HFFc6 (cell line): ENCODE measurements at places on chromosomes 3 and 15. TPM values are rescaled to one million over a fixed set of nuclear protein-coding genes. Genes with fewer than 3 reads are reported as not detected.
A peak's percentile ranks its signal among the peaks of the same experiment; 100 is the strongest.

- peak; percentile 63 for DNase-seq
Observed at GRCh38 chr3:71130471-71131374, 452.8 kb downstream of the FOXP1 start.

- no peak for DNase-seq
Observed at GRCh38 chr3:50961386-50961785, 286.7 kb downstream of the DOCK3 start.

Gene TERC
- 15.3 and 21.7 TPM in 2 replicates for total RNA-seq

GRCh38 chr3:30248423-30248822 lies 358.0 kb upstream of the TGFBR2 start:
- DNase-seq: no peak

- DNase-seq: no peak
Observed at GRCh38 chr3:51382947-51383578, 2.0 kb upstream of the MANF start.

Gene CORO2B
- total RNA-seq: 7.9 to 10.4 TPM (median 9.4 TPM) in 3 replicates

DNA sequence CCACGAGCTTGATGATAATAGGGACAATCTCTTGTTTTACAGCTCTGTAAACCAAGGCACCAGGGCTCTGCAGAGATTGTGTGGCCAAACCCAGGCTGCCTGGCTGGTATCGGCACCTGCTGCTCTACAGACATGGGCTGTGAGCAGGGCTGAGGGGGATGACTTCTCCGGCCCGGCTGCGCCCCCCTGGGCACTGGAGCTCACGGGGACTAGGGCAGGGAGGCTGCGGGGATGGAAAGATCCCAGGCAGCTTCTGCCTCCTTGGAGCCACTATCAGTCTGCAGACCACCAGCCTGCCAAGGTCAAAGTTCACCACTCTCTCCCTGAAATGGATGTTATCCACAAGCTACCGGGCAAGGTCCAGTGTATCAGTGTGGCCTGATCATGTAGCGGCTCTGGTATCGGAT lies 22.0 kb upstream of the PIGZ start:
- DNase-seq: no peak

DNA sequence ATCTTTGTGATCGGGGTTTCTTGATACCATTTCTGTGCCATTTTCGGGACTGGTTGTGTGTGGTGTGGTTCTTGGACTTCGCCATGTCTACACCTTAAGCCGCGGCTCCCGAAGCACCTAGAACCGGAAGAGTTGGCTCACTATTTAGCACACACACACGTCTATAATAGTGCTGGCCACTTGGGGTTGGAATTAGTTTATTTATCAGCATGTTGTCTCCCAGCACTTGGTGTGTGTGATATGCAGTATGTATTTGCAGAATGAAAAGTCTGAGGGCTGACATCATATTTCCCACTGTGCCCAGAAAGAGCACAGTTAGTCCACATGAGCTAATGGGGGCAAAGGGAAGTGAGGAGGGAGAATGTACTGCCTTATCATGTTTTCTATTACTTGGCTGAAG lies 23.6 kb downstream of the MLH1 start:
- DNase-seq: no peak

GRCh38 chr3:31219131-31219843 lies 313.4 kb upstream of the STT3B start:
- peak; percentile 27 for DNase-seq

DNA sequence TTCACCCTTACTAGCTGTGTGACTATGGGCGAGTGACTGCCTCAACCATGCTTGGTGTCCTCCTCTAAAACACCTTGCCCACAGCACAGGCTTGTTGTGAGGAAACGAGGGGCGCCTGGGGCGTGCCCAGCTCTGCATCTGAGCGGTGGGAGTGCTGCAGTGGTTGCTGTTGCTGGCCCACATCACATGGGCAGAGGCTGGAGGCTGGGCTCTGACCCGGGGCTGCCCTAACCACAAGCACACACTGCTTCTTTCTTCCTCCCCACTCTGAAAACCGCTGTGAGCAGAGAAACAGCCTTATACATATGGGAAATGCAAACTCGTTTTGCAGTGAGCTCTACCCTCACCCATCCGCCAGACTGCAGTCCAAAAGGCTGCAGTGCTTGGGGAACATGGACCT lies 74.8 kb upstream of the RPL32 start:
- DNase-seq: no peak

- DNase-seq: no peak
Observed at GRCh38 chr3:3705090-3705775, 94.0 kb upstream of the LRRN1 start.

GRCh38 chr3:194565597-194566190 lies 67.5 kb downstream of the TMEM44 start:
- peak; percentile 64 for DNase-seq

GRCh38 chr15:72365844-72366243 lies 10.0 kb downstream of the HEXA start:
- DNase-seq: no peak

DNA sequence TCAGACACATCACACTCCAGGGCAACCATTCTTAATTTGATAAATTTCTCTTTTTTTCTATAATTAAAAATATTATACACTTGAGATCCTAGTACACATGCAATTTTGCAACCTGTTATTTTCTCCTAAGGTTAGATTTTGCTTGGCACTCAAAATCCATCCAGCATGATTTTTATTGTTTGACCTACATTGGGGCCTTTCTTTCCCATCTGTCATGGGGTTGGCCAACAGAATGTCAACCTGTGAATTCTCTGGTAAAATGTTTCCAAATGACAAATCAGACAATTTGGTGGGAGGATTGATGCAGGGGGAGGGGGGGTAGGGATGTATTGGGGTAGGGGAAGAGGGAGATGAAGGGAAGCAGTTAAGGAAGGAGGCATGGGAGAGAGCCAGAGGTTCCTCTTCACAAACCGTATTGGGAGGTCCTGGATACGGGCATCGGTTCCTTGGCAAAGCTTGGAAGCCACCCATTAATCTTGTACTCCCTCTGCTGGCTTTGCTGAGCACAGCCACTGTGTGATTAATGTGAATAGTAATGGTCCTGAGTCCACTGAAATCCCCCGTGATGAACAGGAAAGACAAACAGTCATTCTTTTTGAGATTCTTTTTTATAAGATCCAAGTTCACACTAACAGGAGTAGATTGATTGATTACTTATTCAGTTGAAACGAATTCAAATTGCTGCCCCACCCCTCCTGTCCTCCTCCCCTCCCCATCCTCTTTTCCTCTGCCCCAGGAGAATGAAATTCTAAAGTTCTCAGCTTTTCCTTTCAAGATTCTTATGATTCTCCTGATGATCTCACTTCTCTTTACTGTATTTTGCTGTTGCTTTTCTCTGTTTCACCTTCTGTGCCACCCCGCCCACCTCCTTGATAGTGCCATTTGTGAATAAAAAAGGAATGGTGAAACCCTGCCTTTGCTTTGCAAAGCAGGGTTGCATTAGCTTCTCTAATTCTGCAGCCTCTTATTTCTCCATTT lies 82.2 kb upstream of the SLC25A26 start:
- peak; percentile 59 for DNase-seq

Gene GOLGA8S
- total RNA-seq: not detected in 3 replicates

GRCh38 chr3:186172353-186172752 lies 63.5 kb upstream of the ETV5 start:
- no peak for DNase-seq

Gene GOLGA6A
- total RNA-seq: not detected in 3 replicates

GRCh38 chr15:74173380-74174218 lies at the start of gene ISLR:
Gene ISLR (plus strand): TSS chr15:74173710. CDS start chr15:74174859, 1,149 bp downstream.
- DNase-seq: no peak

DNA sequence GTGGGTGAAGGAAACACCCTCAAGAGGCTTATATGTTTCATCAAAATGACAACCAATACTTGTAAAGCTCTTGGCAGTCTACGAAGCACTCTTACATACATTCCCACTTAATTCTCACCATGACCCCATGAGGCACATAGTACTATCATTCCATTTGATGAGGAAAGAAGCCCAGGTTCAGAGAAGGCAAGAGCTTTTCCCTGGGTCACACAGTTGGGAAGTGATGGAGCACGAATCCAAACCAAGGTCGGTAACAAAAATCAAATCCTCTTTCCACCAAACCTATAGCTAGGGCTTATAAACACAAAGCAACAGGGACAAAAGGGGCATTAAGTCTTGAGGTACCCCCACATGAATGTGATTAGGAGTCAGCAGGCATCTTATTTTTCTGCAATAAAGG lies 187.1 kb downstream of the UACA start:
- no peak for DNase-seq

GRCh38 chr15:89088605-89089315 lies 504 bp downstream of the ABHD2 start:
- no peak for DNase-seq

- peak; percentile 67 for DNase-seq
Observed at GRCh38 chr3:115092220-115092791, 54.8 kb downstream of the ZBTB20 start.

DNA sequence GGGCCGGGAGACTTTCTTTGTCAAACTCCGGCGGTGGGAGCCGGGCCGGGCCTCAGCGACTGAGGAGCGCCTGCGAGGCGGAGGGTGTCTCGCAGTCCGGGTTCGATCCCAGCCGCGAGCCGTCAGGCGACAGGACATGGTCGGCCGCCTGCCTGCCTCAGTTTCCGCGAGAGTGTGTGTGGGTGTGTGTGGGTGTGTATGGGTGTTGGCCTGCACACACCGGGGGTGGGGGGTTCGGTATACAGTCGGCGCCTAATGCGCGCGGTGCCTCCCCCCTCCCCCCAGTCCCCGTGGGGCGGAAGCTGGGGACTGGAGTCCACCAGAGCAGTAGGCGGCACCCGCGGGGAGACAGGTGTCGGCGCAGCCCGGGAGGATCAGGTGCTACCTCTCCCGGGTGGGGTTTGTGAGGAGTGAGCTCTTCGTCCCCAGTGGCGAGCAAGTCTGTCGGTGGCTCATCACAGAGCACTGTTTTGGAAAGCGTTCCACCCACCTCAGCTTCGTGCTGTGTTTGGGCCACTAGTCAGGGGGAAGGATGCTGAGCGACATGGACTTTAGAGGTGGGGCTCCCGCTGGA lies 246.3 kb downstream of the GOLGA6L6 start:
- no peak for DNase-seq

- DNase-seq: peak; percentile 43
Observed at GRCh38 chr3:138114988-138115971, at the start of gene DZIP1L. Gene DZIP1L (minus strand): TSS chr3:138115608. CDS start chr3:138103971, 11,637 bp downstream.

Gene SMAD3
- total RNA-seq: 53.7 to 121 TPM (median 63.0 TPM) in 3 replicates

Gene SAMMSON
- total RNA-seq: not detected in 3 replicates

GRCh38 chr15:66139591-66140207 lies 113.9 kb downstream of the MEGF11 start:
- no peak for DNase-seq

DNA sequence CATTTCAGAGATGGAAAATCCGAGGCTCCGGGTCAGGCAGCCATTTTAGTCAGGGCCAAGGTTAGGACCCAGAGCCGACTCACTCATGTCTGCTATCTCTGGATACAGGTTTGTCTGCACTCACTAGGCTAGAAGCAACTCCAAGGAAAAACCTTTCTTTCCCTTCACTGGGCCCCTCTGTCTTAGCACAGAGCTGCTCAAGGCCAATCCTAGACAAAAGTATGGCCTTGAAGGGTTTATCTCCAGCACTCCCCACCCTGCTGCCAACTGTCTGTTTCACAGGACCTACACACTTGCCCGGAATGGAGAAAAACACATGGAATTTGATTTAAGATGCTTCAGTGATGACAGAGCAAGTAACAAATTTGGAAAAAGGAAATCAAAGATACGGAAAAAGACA lies 25.6 kb downstream of the ACAN start:
- DNase-seq: no peak

Gene MUC20
- total RNA-seq: 0.17 TPM in 1 of 2 replicates, not detected in the other

GRCh38 chr15:60568914-60569391 lies 90.0 kb upstream of the ICE2 start:
- no peak for DNase-seq

DNA sequence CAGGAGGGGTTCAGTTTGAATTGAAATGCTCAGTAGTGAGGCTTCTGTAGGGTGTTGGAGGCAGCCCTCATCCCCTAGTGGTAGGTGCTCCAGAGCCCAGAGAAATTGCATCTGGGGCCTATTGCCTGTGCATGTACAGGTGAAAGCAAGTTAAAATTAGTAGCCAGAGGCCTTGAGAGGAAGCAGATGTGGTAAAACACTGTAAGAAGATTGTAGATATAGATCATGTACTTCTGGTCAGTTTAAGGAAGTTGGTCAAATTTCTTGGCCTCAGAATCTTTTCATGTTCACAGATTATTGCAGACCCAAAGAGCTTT lies 34.6 kb downstream of the IGSF10 start:
- DNase-seq: no peak

Gene C3orf52
- total RNA-seq: 10.5 to 11.5 TPM (median 11.5 TPM) in 3 replicates

GRCh38 chr15:65339920-65340319 lies 35.4 kb downstream of the RNU5B-1 start:
- DNase-seq: no peak

GRCh38 chr3:63351159-63352007 lies 73.3 kb downstream of the SYNPR start:
- peak; percentile 49 for DNase-seq

Gene FBLN2
- 66.8 to 85.8 TPM (median 79.5 TPM) in 3 replicates for total RNA-seq

Gene SLC24A5
- not detected in 3 replicates for total RNA-seq

- DNase-seq: no peak
Observed at GRCh38 chr15:68310804-68311463, 33.4 kb downstream of the FEM1B start.

- DNase-seq: no peak
Observed at GRCh38 chr3:57715686-57716085, 22.8 kb upstream of the DENND6A start.

DNA sequence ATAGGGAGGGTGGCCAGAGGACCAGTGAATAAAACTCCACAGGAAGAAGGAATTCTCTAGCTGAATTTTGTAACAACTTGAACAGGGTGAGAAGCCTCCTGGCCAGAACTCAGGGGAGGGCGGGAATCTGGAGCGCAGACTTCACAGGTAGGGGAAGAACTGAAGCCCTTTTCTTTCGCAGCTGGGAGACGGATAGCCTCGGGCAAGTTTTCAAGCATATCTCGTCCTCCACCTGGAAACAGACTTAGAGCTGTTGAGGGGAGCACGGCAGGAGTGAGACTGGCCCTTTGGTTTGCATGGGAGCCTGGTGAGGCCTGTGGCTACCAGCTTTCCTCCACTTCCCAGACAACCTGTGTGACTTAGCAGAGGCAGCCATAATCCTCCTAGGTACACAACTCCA lies 10.9 kb upstream of the RPL39L start:
- DNase-seq: no peak

Gene FHIT
- not detected in 3 replicates for total RNA-seq

GRCh38 chr3:196081834-196082618 lies at the start of gene TFRC:
Gene TFRC (minus strand): TSS chr3:196082090. CDS start chr3:196077099, 4,991 bp downstream.
- DNase-seq: peak; percentile 69

DNA sequence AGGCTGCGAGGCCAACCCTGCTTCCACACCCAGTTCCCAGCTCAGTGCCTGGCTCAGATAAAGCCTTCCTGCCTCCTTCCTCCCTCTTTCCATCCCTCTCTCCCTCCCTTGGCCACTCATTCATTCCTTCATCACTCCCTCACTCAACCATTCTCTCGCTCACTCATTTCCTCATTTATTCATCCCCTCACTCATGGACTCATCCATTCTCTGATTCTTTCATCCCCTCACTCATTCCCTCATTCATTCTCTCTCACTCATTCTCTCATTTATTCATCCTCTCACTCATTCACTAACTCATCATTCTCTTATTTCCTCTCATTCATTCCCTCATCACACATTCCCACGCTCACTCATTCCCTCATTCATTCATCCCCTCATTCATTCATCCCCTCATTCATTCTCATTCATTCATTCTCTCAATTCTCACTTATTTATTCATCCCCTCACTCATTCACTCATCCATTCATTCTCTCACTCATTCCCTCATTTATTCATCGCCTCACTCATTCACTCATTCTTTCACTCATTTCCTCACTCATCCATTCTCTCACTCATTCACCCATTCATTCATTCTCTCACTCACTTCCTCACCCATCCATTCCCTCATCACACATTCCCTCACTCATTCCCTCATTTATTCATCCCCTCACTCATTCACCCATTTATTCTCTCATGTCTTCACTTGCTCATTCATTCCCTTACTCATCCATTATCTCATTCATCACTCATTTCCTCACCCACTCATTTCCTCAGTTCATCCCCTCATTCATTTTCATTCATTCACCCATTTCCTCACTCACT lies 13.2 kb downstream of the ABTB1 start:
- DNase-seq: no peak
